Amniotic stem cell (primary cell): ENCODE measurements at places on chromosomes 12 and 14.

DNA sequence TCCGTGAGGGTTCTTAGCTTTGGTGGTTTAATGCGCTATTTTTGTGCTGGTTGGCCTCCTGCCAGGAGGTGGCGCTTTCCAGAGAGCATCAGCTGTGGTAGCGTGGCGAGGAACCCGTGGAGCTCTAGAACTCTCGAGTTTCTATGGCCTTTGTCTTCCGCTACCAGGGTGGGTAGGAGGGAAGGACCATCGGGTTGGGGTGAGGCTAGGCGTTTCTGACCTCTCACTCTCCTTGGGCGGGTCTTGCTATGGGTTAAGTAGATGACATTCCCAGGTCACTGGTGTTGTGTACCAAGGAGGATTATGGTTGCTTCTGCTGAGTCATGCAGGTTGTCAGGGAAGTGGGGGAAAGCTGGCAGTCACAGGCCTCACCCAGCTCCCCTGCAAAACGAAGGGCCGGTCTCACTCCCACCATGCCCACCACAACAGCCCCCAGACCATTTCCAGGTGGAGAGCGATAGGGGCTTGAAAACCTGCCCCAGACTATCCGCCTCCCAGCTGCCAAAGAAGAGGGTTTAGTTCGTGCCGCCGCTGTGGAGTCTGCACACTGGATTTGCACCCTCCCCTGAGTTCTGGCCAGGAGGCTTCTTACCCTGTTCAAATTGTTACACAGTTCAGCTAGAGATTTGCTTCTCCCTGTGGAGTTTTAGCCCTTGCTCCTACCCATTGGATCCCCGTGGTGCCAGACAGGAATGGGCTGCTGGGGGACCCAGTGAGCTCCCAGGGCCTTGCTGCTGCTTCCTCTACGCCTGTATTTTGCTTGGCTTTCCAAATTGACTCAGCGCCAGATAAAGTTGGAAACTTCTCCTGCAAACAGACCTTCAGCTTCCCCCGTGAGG lies 21.9 kb downstream of the RNFT2 start:
- DNase-seq = no peak

DNA sequence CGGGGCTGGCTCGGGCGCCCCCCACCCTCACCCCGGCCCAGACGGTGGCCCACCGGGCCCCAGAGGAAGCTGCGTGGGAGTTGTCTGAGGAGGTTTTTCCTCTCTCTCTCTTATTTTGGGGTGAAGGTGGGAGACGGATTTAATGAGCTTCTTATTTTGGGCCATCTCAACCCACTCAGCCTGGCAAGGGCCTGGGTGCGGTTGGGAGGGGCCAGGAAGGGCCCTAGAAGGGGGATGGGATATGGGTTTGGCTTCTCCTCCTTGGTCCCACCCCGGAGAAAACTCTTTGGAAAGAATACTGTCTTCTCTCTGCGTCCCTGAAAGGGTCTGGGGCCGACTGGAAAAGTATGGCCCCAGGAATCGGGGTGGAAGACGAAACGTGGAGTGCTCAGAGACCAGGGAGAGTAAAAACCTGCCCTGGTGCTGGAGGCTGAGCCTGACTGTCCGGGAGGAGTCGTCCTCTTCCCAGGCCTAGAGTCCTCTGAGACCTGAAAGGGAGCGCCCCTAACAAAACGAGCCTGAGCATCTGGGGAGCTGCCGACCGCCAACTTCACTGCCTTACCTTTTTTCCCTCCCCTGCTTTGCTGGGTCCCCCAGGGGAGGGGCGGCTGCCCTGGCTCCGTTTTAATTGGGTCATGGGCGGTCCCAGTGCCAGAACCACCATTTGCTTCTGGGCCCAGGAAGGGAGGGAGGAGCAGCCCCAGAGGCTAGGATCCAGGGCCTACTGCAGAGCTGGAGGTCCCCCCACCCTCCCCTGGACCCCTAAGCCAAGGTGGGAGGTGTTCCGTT lies 1.6 kb downstream of the MMP14 start:
- no peak for DNase-seq

DNA sequence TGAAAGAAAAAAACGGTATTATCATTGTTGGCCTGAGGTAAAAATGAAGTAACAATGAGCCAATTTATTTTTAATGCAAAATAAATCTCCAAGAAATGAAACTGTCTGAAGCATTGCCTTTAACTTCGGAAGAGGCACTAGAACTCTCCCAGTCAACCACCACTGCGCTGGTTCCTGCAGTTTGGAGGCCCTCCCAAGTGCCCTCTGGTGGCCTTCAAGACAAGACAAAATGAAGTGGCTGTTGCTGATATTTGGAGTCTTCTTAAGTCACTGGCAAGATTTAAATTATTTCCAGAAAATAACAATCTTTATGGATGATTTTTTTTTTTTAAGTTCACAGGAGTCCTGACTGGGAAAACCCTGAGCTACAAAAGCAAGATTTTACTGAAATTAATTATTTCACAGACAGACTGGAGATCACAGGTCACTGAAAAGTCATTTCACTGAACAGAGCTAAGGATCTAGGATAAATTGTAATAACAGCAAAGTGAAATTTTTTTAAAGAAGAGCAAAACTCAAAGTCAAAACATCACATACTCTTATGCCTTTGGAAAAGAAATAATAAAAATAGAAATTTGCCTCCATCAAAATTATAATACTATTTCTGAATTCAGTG lies 58.2 kb downstream of the DICER1 start:
- DNase-seq = peak; percentile 46

GRCh38 chr12:31752450-31752849 lies 23.6 kb upstream of the AMN1 start:
- DNase-seq = no peak

DNA sequence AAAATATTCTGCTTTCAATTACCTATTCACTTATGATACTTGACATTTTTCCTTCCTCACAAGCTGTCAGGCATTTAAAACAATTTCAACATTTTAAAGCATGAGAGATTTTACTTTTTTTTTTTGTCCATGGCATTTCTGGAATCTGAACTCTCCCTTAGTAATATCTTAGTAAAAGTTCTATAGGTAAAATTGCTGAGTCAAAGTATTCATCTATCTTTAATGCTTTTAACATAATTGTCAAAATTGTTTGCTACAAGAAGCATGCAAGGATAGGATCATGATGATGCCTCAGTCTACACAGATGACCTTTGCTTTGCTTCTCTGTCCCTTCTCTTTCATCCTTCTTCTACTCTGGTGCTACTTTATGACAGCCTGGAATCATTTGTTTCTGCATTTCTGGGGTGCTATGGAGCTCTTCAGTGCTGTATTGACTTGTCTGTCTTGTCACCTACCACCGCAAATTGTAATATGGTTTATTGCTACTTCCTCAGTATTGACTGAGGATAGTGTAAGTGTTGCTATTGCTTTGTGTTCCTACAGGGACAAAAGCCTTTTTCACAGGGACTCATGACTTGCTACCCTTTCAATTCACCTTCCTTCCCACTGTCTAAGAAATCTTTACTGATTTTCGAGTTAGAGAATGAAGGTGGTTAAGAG lies 589.8 kb upstream of the ATP2B1 start:
- DNase-seq = no peak

DNA sequence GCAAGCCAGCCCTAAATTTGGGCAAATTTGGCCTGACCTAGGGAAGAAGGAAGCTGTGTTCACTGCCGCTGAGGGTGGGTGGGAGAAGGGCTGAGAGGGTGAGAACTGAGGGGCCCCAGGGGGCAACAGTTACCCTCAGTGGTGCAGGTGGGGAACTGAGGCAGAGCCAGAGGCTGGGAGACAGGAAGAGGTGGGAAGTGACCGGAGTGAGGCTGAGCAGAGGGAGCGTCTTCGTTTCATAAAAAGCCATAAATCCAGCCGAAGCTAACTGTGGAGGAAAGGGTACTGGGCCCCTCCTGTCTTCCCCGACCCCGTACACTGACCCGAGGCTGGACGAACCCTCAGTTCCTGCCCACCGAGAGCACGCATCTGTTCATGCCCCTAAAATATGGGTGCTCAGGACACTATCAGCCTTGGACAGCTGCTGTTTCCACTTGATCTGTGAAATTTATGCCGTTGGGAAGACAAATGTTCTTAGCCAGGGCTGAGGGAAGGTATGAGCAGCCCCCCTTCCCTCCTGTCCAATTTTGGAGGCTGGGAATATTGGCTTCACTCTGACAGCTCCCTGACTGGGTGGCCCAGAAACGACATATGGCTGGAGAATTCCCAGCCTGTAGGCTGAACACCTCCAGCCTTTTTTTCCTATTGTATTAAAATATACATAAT lies 116.5 kb downstream of the KIF26A start:
- DNase-seq = no peak

DNA sequence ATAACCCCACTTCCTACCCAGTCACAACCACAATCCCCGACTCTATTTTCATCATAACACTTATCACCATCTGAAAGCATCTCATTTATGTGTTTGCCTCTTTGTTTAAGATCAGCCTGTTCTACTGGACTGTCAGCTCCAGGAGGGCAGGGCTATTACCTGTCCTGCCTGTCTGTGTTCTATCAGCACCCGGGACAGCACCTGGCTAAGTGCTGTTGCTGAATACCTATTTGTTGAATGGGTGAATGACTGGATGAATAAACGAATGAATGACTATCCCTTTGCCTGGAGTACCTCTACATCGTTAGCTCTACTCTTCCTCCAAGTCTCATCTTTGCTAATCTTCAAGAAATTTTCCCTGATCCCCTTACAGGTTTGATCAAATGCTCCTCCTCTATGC lies 69.0 kb downstream of the WSCD2 start:
- no peak for DNase-seq

DNA sequence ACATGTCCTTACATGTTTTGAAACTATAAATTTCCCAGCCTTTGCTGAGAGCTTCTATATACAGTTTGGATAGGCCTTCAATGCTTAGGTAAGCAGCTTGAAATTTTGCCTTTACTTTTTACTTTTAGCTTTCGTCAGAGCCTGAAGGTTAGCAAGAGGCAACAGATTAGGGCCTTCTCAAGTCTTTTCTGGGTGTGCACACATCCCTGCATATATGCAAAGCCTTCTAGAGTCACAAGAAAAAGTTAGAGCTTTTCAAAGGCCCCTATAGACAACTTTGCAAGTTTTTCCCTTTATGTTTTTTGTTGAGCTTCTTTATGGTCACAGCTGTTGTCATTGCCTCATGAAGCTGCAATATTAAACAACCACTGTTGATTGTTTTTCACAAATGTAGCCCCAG lies 778.4 kb downstream of the GALC start:
- DNase-seq = no peak
